Activated CD4-positive, alpha-beta T cell treated with anti-CD3 and anti-CD28 coated beads, Interleukin-2, amount 50 U/mL, for 48 hours (primary cell): ENCODE measurements at places on chromosomes 13 and 19.

- no peak for DNase-seq
Observed at GRCh38 chr13:29681864-29682263, 86.4 kb upstream of the SLC7A1 start.

DNA sequence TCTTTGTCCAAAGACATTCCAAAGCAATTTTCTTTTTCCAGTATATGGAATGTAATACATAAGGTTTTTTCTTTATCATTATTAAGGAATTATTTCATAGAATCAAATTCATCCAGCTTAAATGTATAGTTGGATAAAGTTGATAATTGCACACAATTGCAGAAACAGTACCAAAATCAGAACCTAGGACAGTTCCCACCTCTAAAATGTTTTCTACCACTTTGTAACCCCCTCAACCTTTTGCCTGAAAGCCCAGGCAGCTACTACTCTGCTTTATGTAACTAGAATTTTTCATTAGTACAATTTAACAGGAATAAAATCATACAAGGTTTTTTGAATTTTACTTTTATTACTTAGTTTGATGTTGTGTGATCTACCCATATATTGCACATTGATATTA lies 98.0 kb downstream of the PRR20E start:
- no peak for DNase-seq

DNA sequence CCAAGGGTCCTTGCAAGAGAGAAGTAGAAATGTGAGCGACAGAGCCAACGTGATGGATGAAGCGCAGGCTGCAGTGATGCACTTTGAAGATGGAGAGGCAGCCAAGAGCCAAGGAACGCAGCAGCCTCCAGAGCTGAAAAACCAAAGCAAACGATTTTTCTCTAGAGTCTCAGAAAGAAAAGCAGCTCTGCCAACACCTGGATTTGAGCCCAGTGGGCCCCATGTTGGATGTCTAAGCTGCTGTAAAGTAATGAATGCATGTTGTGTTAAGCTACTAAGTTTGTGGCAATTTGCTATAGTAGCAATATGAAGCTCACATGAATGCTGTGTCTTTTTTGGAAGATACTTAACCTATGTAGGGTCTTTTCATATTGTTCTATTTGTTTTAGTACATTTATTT lies 894.3 kb downstream of the EFNB2 start:
- no peak for DNase-seq

- no peak for DNase-seq
Observed at GRCh38 chr13:99600318-99600717, 99.0 kb downstream of the TM9SF2 start.

GRCh38 chr13:20492641-20493040 lies 33.0 kb downstream of the CRYL1 start:
- peak; percentile 63 for DNase-seq
